Activated CD8-positive, alpha-beta memory T cell treated with anti-CD3 and anti-CD28 coated beads for 1 hour (primary cell): ENCODE measurements at places on chromosomes 16 and 17.

DNA sequence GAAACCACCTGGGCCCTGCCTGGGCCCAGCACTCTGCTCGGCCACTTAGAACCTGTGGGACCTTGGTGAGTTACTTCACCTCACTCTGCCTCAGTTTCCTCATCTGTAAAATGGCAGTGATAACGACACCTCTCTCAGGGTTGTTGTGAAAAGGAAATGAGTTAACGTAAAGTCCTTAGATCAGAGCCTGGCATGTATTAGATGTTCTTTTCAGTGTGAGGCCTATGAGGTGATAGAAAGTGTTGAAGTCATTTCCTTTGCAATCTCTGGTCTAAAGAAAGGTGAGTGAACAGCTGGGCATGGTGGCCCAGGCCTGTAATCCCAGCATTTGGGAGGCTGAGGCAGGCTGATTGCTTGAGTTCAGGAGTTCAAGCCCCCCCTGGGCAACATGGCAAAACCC, 51.7 kb upstream of the LGALS9 start:
- no peak for DNase-seq

DNA sequence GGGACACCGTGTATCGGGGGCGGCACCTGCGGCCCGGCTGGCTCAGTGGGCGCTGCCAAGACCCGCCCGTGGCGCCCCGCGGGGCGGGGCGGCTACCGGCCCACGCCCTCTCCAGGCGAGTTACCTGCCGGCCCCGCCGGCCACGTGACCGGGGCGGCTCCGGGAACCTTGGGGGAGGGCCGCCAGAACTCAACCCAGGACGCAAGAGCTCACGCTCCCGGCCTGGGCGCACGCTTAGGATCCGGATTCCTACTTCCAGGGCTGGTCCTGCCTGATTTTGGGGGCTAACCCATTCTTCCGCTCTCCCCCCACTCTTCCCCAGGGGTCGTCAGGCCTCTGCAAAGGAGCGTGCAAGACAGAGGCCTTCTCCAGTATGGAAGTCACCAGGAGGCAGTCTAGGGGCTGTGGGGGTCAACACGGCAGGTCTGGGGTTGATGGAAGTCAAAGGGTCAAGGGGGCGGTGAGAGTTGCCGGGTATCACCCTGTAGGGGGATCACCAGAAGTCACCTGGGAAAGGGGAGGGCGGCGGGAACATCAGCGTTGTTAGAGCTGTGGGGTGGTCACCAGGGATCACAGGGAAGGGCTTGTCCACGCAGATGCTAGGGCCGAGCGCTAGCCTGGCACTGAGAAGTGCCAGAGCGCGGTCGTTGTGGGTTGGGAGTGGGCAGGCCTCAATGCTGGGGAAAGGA, 354 bp upstream of the ESRP2 start:
- DNase-seq: no peak

GRCh38 chr16:77856438-77857160, 68.2 kb downstream of the VAT1L start:
- DNase-seq: no peak

GRCh38 chr17:18323007-18323406, 7.9 kb downstream of the SMCR8 start:
- DNase-seq: no peak

GRCh38 chr16:73028263-73028662, 19.7 kb downstream of the ZFHX3 start:
- no peak for DNase-seq

DNA sequence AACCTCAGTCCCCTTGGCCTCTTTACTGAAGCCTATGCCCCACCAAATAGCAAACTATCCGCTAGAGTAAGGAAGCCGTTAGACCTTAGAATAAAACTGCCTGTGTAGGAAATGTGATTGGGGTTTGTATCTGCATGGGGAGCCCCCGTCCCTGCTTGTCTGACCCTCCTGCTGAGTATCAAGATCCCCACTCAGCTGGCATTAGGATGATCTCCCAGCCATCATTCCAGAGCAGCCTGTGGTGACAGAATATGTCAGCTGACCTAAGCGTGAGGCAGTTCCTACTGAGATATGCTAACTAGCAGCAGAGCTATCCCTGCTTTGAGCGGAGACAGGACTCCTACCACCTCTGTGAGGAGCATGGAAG, 645 bp upstream of the GFOD2 start:
- DNase-seq: no peak

- DNase-seq: no peak
Observed at GRCh38 chr17:19979917-19980770, 2.5 kb upstream of the AKAP10 start.

GRCh38 chr17:27494192-27495091, 38.2 kb downstream of the KSR1 start:
- DNase-seq: no peak

- DNase-seq: no peak
Observed at GRCh38 chr17:19390951-19391350, 4.0 kb upstream of the MFAP4 start.

GRCh38 chr17:14871921-14872320, 393.2 kb downstream of the PMP22 start:
- DNase-seq: no peak

DNA sequence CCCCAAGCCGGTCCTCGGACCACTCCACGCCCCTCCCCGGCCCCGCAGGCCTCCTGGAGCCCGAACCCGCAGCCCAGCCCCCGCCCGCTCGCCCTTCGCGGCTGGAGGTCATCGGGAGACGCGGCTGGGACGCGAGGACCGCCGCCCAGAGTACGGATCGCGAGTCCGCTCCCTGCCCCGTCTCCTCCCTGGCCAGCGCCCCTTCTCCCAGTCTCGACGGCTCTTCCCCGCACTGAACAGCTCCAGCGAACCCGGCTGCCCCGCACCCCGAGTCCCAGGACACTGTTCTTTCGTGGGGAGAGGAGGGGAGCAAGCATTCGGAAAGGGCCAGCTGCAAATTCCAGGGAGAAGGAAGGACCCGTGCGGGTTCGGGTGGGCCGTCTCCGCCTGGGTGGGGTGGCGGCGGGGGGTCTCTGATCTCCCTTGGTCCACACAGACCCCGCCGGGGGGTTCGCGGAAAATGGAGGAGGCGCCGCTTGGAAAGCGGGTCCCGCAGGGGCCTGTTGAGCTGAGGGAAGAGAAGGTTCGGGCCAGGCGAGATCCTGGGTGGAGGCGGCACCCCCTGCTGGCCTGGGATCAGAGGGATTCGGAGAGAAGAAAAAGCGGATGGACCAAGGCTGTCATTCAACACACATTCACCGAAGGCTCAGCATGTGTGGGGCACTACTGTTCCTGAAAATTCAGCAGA, 632 bp upstream of the RTN4RL1 start:
- no peak for DNase-seq

- DNase-seq: no peak
Observed at GRCh38 chr16:74030000-74030706, 266.5 kb upstream of the PSMD7 start.

- DNase-seq: no peak
Observed at GRCh38 chr17:78114831-78115723, 13.5 kb downstream of the TMC6 start.
